ENCODE measurements at places on chromosomes 7 and 10.

DNA sequence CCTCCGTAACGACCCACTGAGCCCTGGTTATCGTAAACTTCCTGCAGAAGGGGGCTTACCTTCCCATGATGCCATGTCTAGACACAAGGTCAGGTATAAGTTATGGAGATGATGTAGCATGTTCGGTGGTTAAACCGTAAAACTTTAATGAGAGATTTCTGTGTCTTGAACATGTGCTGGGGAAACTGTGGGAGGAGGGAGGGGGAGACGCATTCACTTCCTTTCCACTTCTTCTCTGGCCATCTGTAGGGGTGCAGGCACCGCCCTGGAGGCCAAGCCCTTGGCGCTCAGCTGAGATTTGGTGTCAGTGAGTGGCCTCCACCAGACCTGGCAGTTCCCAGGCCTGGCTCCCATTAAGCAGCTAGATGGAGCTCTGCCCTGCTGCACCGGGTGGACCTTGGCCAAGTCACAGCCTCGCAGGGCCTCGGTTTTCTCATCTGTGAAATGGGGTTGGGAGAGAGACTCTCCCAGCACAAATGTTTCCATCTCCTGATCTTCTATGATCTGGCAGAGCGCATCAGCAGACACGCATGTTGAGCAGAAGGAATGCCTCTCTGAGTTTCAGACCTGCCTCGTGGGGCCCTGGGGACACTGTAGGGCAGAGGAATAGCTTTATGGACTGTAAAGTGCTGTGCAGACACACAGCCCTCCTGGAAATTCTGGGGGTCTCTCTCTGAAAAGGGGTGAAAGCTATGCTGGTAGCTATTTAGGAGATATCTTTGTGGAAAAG lies 106.0 kb downstream of the COL26A1 start:
- DNase-seq = no peak

DNA sequence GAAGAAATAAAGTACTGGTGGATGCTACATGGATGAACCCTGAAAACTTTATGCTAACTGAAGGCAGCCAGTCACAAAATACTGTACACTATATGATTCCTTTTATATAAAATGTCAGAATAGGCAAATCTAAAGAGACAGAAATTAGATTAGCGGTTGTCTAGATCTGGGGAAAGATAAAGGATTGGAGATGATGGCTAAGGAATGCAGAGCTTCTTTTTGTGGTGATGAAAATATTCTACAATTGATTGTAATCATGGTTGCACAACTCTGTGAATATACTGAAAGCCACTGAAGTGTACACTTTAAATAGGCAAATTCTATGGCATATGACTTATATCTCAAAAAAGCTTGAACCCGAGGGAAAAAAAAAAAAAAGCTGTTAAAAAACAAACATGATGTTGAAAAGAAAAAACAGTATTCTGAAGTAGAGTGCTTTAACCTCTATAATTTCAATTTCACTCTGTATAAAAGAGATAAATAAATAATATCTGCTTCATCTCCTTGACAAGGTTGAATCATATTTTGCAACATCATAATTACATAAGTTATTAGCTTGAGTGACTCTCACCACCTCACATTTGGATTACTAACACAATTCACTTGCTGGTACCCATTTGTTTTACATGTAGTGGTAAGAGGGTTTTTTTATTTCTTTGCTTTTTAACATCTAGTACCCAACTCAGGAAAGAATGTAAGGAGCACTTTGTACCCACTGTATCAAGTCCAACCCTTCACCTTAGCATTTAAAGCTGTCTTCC lies 2.8 kb upstream of the GNAI1 start:
- no peak for DNase-seq

- no peak for DNase-seq
Observed at GRCh38 chr10:112613620-112614019, 166.6 kb downstream of the VTI1A start.

DNA sequence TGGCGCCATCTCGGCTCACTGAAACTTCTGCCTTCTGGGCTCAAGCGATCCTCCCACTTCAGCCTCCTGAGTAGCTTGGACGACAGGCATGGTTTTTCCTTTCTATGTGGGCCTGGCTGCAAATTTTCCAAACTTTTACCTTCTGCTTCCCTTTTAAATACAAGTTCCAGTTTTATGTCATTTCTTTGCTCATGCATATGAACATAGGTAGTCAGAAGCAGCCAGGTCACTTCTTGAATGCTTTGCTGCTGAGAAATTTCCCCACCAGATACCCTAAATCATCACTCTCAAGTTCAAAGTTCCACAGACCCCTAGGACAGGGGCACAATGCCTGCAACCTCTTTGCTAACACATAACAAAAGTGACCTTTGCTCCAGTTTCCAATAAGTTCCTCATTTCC lies 21.6 kb upstream of the RPEL1 start:
- DNase-seq = no peak

DNA sequence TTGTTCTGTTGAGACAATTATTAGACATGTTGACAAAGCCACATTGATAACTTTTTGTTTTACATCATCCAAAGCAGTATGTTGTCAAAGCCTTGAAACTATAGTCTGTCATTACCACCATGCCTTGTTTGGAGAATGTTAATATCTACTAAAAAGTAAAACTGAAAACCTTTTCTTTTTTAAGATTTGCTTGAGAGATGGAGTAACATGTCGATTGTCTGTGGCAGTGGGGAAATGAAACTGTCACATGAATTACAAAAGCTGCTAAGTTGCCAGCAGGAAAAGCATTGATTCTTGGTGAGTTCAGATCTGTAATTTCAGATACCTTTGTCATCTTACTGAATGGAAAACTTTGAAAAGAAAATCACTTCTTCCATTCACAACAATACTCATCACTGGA lies 69.1 kb downstream of the TFPI2 start:
- DNase-seq = no peak

DNA sequence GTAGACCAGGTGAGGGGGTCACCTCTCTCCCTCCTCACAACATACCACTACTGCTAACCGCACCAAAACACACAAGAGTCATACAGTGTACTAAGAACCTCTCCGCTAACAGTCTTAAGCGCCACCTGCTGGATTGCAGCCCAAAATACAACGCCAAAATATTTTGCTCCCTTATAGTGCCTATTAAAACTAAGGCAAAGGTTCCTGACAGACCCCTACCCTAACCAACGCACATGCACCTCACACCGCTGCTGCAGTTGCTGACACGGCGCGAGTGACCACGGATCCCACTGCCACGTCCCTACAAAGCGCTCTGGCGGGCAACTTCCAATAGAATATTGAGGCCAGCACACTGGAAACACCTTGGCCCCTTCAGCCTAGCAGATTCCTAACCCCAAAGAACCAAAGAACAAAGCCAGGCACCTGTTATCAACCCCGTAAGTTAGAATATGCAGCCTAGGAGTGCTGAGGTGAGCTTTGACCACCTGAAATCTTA lies 563.6 kb upstream of the SEMA3D start:
- DNase-seq = no peak

DNA sequence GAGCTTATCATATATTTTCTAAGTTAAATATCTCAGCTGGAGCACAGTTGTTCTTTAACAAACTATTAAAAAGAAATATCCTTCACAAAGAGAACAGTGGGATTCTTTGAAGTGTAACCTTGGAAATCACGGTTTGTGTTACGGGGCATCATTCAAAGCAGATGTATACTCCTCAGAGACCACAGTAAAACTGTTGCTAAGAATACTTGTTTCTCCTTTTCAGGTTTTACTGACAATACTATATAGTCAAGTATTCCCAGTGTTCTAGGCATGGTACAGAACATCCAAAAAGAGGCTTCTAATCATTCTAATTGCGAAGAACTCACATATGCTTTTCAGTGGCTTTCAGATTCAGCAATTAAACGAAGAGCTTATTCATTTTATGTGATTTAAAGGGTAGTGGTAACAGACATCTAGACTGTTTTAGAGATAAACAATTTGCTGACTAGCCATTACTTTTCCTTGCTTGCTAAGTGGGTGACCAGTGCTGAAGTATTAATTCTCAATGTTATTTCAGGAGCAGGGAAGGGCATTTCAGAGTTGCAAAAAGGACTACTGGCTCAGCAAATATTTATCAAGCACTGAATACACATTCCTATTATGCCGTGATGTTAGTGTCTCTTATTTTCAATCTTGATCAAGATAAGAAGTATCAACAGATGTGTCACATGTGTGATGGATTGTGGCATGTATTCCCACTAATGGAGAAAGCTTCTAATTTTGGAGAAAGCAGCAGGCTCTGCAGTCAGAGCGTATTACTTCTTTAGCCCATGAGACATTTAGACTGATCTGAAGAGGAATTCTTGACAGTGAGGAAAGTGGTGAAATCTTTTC lies 236.8 kb downstream of the RNLS start:
- DNase-seq = no peak

GRCh38 chr10:27503498-27504006 lies 552 bp upstream of the RAB18 start:
- no peak for DNase-seq

GRCh38 chr10:57692255-57692980 lies 575.3 kb downstream of the IPMK start:
- no peak for DNase-seq

GRCh38 chr10:127937915-127938463 lies 31.1 kb downstream of the PTPRE start:
- no peak for DNase-seq

- DNase-seq = no peak
Observed at GRCh38 chr10:69807122-69807521, 5.4 kb downstream of the COL13A1 start.

- DNase-seq = no peak
Observed at GRCh38 chr10:969473-970150, 18.6 kb upstream of the GTPBP4 start.

GRCh38 chr10:70480239-70480861 lies 1.8 kb downstream of the PALD1 start:
- no peak for DNase-seq

DNA sequence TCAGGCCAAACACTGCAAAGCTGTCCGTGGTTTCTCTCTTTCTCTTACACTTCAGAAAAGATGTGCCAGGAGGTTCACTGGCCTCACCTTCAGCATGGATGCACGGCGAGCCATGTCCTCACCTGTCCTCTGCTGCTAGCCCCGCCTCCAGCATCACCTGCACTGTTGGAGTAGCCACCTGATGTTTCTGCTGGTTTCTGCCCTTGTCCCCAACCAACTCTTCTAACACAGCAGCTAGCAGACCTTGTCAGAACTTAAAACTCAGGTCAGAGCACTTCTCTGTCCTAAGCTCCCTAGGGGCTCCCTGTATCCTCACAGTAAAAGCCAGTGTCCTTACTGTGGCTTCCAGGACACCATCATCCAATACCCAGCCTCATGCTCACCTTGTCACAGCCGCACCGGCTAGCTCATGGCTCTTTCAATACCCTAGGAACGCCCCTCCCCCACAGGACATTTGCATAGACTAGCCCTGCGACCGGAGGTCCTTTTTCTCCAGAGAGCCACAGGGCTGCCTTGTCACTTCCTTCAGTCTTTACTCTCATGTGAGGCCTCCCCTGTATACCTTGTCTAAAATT lies 15.2 kb downstream of the PALD1 start:
- no peak for DNase-seq

DNA sequence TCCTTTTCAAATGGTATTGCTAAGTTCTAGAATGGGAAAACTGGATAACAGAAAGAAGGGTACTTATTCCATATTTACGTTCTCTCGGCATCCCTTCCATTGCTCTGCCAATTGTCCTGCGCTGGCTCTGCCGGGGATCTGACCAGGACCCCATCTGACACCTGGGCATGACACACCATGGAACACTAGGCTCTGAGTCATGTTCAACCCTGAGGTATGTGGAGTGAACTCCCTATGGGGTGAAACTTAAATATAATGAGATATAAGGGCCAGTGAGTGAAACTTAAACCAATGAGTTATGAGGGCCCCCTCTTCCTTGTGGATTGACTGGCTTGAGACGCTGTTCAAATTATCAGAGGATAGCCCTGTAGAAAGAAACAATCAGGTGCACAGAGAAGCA lies 55.1 kb upstream of the ZEB1 start:
- DNase-seq = no peak

GRCh38 chr7:156397249-156397648 lies 243.3 kb upstream of the RNF32 start:
- DNase-seq = no peak

- no peak for DNase-seq
Observed at GRCh38 chr7:24601600-24601999, 28.3 kb downstream of the PALS2 start.

GRCh38 chr7:95951531-95951930 lies 179.2 kb downstream of the DYNC1I1 start:
- DNase-seq = no peak

DNA sequence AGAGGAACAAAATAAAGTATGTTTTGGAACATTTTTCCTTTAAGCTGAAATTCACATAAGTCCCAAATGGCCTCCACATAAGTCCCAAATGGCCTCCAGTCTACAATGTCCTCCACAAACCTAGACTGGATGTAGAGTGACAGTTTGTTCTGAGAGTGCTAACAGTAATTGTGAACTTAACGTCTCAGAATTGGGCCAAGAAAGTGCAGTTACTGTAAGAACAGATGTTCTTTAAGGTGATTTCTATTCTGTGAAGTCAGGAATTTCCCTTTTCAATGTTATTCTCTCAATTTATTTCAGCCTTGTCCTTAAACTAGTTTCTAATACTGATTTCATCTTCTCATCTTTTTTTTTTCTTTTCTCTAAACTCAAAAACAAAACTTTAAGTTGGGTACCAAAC lies 188.7 kb upstream of the SEMA3E start:
- no peak for DNase-seq

- DNase-seq = no peak
Observed at GRCh38 chr7:148058092-148058491, 532.5 kb upstream of the C7orf33 start.

- no peak for DNase-seq
Observed at GRCh38 chr10:21343087-21343486, 182.4 kb downstream of the SKIDA1 start.

DNA sequence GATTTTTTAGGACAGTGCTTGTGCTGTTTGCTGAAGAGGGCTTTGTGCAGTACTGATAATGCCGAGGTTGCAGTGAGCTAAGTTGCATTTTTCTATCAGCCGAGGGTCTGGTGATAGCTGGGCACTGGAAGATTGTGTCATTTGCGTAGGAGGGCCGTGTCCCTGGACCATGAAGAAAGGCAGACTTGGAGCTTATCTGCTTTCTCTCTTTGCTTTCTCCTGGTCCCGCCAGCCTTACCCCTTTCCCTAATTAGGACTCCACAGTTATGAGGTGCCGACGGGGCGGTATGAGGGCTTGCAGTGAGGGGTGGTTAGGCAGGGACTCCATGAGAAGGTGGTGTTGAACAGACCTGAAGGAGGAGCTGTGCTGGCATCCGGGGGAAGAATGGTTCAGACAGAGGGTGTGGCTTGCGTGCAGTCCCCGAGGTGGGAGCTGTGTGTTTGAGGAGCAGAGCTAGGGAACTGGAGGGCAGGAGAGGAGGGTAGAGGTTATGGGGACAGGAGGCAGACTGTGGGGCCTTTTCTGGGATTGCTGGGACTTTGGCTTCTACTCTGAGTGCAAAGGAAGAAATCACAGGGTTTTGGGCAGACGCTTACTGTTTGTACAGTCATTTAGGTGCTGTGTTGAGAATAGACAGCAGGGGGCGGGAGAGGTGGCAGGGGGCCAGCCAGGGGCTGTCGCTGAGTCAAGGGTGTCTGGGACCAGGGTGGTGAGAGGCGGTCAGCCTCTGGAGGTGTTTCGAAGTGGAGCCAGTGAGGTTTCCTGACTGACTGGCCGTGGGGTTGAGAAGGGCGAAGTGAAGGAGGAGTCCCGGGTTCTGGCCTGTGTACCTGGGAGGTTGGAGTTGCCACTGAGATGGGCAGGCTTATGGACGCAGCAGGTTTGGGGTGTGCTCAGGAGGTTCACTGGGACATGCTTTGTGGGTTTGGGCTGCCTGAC lies 43.4 kb downstream of the PRF1 start:
- DNase-seq = no peak

- no peak for DNase-seq
Observed at GRCh38 chr7:70710011-70710480, 421.9 kb upstream of the GALNT17 start.

GRCh38 chr10:126722726-126723125 lies 52.2 kb upstream of the C10orf90 start:
- DNase-seq = no peak
